Stimulated activated CD8-positive, alpha-beta memory T cell treated with anti-CD3 and anti-CD28 coated beads, Interleukin-7, amount 100 ng/mL, for 1 hour (primary cell): ENCODE measurements at places on chromosomes 3 and 15.

DNA sequence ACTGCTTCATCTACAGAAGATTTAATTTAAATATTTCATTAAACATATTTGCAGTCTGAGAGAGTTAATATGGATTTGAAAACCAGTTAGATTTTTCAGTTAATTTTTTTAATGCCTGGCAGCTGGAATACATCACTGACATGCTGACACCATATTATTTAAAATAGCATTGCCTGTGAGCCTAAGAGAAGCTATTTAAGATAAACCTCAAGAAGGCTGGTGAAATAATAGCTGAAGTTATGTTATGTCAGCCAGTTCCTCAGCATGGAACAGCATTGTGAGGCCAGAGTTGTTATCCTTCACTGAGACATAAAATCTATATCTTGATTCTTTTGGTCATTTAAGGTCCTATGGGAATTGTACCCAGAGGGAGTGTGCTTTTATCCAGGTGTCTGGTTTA is 705.2 kb downstream of the NAALADL2 start:
- DNase-seq = no peak

- no peak for DNase-seq
Observed at GRCh38 chr3:145058483-145058882, 1086.9 kb downstream of the DIPK2A start.

GRCh38 chr15:51970132-51970817 is 1.3 kb downstream of the LEO1 start:
- DNase-seq = no peak

GRCh38 chr3:72177075-72178050 is 392.4 kb upstream of the PROK2 start:
- no peak for DNase-seq

DNA sequence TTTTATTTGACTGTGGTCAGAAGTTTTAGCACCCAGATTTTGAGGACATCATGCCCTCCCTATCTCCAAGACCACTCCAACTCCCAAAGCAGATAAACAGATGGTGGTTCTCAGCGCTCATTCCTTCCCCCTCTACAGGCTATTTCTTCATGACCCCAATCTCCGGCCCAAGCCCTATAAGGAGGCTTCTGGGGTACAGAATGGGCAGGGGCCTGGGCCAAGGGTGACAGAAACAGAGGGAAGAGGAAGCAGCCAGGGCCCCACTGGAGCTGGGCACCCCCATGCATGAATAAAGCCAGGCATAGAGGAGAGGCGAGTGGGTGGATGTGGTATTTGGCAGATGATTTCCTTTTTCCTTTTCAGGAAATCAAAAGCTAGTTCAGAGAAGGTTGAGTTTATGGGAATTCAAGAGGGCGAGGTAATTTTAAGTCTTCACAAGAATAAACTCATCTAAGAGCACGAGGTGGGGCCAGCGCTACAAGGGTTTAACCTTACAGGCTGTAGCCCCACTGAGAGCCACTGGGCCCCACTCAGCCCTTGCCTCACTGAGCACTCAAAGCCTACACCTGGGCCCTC is 104.8 kb upstream of the HERC1 start:
- DNase-seq = no peak

DNA sequence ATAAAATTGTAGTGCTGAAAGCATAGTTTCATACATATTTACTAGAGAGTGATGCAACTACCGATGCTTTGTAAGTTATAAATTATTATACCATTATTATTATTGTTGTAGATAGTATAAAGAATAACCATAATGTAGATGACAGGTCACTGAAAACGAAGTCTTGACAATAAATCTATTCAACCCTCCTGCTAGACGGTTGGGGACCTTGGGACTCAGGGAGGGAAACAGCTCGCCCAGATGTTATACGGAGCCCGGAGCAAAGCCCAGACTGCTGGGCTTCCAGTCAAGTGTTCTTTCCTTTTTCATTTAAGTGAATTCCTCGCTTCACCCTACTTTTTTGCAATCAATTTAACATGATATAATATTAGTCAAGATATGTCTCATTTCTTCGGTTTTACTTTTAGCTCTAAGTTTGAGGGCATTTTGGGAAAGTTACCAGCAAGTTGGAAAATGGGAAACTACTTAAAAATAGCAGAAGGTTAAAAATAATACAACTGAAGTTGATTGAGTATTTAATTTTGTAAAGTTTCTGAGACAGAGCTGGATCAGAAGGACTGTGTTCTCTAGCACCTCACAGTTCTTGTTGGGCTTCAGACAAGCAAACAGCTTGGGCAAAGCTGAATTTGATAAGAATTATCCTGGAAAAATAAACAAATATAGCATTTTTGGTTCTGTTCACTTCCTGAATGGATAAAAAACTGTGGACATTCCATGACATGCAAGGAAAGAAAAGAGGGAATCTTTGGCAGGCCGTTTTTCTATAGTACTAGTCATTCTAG is 173.4 kb upstream of the TP63 start:
- no peak for DNase-seq

DNA sequence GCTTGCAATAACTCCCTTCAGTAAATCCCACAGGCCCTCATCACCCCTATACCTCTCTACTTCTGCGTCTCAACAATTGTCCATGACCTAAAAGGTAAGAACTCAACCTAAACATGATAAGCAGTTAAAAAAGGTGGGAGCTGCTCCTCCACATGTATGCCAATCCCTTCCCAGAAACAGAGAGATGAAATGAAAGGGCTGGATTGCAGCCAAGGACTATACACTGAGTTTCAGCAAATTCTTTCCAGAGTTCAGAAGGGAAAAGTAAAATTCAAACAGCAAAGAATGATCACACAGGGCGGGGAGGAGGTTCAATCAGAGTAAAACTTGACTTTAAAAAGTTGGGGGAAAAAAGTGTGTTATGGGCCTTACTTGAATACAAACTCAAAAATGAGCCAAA is 27.5 kb downstream of the PLOD2 start:
- DNase-seq = no peak

- DNase-seq = no peak
Observed at GRCh38 chr3:186933816-186934215, 3.5 kb downstream of the ST6GAL1 start.

- peak; percentile 17 for DNase-seq
Observed at GRCh38 chr3:69161587-69162307, 39.4 kb upstream of the LMOD3 start.

- DNase-seq = no peak
Observed at GRCh38 chr15:36707884-36708435, 128.5 kb downstream of the CDIN1 start.

GRCh38 chr15:37289109-37289765 is 188.9 kb upstream of the MEIS2 start:
- DNase-seq = no peak

GRCh38 chr15:52281085-52282035 is 14.2 kb downstream of the MYO5C start:
- DNase-seq = no peak

GRCh38 chr3:17044855-17045254 is 160.1 kb downstream of the PLCL2 start:
- no peak for DNase-seq

GRCh38 chr3:43379343-43379742 is 93.0 kb downstream of the SNRK start:
- no peak for DNase-seq

GRCh38 chr3:106438887-106439286 is 570.1 kb upstream of the CBLB start:
- no peak for DNase-seq
